Activated CD4-positive, alpha-beta T cell treated with anti-CD3 and anti-CD28 coated beads, Interleukin-2, amount 50 U/mL, for 16 hours (primary cell): ENCODE measurements at places on chromosomes 11 and 22.
A peak's percentile ranks its signal among the peaks of the same experiment; 100 is the strongest.

GRCh38 chr11:116112087-116112935 is 608.1 kb upstream of the CADM1 start:
- DNase-seq, result no peak

GRCh38 chr22:37329238-37330140 is 47.2 kb downstream of the CYTH4 start:
- no peak for DNase-seq

DNA sequence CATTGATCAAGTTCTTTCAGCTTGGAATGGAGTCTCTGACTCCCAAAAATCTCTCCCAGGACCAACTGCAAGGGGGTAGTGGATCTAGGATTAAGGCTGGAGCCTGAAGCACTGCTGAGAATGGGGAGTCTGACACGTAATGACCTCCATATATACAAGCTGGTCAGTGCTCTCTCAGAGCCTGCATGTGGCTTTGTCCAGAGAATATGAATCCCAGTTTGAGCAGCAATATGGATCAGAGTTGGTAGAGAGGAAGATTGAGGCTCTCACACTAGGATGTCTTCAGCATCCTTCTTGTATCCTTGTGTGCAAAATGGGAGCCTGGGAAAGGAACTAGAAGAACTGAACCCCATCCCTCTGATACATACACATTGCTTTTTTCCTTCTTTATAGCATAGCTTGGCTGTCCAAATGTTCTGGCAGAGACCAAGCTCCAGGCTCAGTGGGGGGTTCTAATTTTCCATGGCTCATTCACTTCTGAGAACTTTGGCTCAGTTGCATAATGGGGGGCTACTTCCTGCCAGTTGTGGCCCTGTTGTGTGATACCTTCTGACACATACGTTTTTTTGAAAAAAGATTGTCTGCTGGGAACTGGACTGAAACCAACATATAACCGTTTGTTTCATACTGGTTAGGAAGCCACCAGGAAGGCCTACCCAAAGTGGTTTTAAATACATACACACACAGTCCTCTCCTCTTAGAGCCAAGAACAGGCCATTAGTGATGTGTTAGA is 138.2 kb downstream of the ETS1 start:
- DNase-seq, result no peak

DNA sequence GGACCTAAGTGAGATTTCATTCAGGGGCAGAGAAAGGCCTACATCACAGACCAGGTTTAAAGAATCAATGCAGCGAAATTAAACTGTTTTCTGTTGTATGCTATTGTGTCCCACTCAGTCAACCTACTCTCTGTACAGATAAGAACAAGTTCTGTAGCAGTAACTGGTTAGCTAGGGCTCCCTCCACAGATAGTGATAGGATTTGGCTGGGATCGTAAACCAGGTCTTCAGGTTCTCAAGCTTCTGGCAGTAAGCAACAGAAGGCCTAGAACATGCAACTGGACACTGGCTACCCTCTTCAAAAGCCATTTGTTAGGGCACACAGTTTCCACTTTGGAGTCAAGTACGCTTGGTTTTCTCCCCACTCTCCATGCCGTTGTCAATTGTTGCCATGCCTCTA is 69.2 kb downstream of the GDPD4 start:
- DNase-seq, result no peak

DNA sequence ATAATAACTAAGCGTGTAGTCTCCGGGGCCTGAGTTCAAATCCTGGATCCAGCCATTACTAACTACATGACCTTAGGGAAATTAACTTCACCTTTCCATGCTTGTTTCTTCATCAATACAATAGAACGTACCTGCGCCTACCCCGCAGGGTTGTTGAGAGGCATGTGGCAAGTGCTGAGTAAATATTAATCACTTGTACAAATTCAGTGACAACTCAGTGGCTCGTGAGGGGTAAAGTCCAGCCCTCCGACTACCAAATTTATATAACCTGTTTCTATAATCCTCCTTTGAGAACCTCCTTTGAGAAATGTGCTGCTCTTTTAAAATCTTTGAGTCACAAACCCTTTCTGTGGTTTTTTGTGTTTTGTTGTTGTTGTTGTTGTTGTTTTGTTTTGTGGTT is 49.8 kb downstream of the FEZ1 start:
- DNase-seq, result no peak

DNA sequence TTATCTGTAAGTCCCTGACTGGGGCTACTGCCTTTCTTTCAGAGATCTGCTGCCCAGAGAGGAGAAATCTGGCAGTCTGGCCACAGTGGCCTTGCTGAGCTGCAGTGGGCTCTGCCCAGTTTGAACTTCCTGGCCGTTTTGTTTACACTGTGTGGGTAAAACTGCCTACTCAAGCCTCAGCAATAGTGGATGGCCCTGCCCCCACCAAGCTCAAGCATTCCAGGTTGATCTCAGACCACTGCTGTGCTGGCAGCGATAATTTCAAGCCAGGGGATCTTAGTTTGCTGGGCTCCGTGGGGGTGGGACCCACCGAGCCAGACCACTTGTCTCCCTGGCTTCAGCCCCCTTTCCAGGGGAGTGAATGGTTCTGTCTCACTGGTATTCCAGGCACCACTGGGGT is 117.5 kb downstream of the TRPC6 start:
- DNase-seq, result no peak

DNA sequence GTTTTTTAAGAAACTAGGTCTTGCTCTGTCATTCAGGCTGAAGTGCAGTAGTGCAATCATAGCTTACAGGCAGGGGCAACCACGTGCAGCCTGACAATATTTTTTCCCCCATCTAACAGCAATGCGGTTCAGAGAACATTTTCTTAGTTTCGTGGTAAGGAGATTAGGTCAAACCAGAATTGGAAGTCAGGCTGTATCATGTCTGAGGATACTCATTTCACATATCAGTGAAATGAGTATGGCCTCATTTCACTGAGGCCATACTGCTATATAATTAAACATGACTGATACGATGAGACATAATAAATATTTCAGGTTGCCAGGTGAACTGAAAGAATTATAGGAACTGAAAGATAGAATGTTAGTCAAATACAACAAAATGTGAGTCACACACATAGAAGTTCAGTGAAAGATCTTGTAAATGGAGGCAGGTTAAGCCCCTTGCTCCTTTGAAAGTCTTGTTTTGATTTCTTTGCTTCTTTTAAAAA is 32.5 kb upstream of the IZUMO1R start:
- peak; percentile 53 for DNase-seq

- DNase-seq, result peak; percentile 56
Observed at GRCh38 chr22:32985899-32986765, 72.0 kb downstream of the SYN3 start.

DNA sequence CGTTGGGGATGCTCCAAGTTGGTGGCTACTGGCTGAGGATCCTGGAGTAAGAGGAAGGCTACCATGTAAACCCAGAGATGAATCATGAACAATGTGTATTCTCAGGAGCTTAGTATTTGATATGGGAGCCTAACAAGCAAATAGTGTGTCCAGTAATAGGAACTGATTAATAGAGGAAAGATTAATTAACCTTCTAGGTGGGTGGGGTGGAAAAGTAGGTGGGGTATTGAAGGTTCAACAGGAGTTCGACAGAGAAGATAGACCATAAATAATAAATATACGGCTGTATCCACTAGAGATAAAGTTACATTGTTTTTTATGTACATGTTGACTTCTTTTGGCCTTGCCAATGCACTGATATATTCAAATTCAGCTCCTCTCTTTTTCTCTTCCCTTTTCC is 43.1 kb downstream of the BMAL1 start:
- no peak for DNase-seq

DNA sequence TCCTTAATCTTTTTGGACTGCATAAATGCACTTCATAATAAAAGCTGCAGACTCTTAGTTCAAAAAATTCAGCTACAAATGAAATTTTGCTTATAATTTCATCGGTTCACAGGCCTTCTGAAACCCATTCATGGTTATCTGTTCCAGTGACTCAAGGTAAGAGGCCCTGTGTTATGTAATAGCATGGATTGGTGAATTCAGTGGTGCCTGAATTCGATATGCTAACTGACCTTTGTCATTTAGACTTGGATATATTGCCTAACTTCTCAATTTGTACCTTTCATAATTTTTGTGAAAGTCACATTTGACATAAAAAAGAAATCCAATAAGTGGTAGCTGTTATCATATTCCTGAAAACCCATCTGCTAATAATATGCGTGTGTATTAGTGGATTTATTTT is 349.9 kb upstream of the KIRREL3 start:
- DNase-seq, result no peak

- DNase-seq, result peak; percentile 73
Observed at GRCh38 chr11:64226507-64227051, 505 bp downstream of the NUDT22 start.

DNA sequence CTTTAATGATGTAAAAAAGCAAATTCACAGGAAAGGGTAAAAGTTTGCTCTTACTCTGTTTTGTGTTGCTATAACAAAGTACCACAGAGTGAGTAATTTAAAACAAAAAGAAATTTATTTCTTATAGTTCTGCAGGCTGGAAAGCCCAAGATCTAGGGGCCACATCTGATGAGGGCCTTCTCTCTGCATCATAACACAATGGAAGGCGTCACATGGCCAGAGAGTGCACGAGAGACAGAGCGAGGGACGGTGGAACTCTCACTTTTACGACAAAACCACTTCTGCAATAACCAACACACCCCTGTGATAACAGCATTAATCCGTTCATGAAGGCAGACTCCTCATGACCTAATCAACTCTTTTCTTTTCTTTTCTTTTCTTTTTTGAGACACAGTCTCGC is 31.1 kb downstream of the CD6 start:
- DNase-seq, result no peak

- DNase-seq, result no peak
Observed at GRCh38 chr11:14411818-14412217, 52.8 kb upstream of the RRAS2 start.

DNA sequence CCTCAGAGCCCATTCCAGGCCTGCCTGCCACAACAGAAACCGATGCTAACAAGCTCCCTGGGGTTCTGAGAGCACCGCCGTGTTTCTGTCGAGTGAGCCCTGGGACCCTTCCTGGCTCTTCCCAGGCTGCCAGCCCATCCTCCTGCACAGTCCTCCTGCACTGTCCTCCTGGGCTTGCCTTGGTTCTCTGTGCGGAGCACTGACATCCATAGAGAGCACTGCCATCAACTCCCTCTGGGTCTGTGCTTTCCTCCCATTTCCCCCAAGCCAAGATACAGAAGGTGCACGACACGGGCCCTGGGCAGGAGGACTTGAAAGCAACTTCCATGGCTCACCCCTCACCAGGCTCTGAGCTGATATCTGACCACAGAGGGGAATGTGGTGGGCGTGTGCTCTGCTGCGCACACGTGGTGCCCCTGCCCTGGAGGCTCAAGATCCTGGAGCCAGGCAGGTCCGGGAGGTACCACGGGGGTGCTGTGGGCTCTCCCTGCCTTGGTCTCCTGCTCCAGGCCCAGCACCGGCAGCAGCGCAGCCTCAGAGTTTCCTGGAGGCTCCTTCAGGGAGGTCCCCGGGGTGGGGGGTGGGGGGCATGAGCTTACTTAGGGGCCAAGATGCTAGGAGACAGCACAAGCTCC is 304.2 kb downstream of the BRD1 start:
- no peak for DNase-seq

GRCh38 chr11:83007909-83008580 is 63.7 kb downstream of the RAB30 start:
- DNase-seq, result no peak

DNA sequence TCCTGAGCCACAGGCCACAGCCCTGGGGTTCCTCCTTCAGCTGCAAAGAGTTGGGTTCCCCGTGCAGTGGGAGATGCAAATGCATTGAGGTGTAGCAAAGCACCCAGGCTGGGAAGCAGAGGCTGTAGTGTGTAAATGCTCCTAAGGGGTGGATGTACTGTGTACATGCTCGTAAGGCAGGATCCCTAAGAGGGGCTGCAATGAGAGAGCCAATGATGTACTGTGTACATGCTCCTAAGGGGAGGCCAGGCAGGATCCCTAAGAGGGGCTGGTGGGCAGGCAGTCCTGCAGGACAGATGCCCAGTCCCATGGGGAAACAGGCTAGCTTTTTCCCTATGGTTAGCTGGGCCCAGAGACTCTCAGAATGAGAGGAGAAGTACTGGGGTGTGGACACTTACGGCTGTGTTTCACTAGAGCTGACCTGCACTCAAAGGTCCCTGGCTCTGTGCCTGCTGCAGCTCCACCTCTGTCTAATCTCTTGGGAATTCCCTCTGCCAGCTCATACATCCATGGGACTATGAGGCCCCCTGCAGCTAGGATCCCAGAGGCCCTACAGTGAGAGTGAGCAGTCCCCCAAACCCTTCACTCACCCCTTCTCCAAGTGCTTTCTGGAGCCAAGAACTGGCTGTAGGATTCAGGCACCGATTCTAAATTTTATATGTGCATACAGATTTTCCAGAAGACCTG is 261.9 kb upstream of the LUZP2 start:
- DNase-seq, result no peak

GRCh38 chr22:26170112-26170492 is 840 bp downstream of the SEZ6L start:
- DNase-seq, result no peak

GRCh38 chr11:1563697-1564534 is 8.2 kb downstream of the DUSP8 start:
- DNase-seq, result no peak

GRCh38 chr11:130839981-130840666 is 76.2 kb downstream of the SNX19 start:
- no peak for DNase-seq

DNA sequence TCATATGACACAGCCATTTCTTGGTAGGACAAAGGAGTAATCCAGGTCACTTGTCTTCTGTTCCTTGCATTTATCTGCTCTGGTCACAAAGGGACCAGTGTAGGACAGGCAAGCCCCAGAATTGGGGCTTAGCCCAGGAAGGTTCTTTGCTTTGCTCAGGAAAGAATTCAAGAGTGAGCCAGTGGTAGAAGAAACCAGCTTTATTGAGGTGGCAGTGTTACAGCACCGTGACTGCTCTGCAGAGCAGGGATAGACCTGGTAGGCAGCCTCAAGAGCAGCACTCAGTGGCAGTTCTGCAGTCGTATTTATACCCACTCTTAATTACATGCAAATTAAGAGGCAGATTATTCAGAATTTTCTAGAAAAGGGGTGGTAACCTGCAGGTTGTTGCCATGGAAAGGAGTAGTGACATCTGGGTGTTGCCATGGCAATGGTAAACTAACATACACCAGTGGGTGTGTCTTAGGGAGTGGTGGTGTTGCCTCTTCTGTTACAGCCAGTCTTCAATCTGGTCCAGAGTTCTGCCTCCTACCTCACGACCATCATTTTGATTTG is 84.9 kb upstream of the RAB1B start:
- DNase-seq, result peak; percentile 1

GRCh38 chr11:22234743-22235142 is 41.9 kb downstream of the ANO5 start:
- DNase-seq, result no peak
